ENCODE measurements at places on chromosomes 16 and 17. TPM values are rescaled to one million over a fixed set of nuclear protein-coding genes. Genes with fewer than 3 reads are reported as not detected.

DNA sequence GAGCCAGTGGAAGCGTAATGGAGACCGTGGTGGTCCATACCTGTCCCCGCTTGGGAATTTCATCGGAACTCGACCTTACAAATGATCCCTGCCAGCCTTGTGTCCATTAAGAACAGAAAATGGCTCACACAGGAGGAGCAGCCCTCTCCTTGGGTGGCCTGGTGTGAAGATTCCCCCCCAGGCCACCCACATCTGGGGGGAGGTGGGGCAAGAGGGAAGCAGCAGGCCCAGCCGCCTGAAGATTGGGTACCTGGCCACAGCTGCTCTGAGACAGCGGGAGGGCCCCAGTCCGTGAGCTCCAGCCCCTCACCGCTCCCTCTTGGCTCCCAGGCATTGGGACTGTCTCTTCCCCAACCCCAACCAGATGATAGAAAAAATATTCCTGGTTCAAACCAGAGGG is 277.8 kb upstream of the FOXF1 start:
- H3K4me1 ChIP-seq = no peaks in the 10 kb centered on the region
- H3K27ac ChIP-seq = no peak overlapping the region
- no peak overlapping the region for H3K4me3 ChIP-seq
- H3K27me3 ChIP-seq = no peaks in the 10 kb centered on the region
- H3K36me3 ChIP-seq = no peaks in the 10 kb centered on the region

- H3K27ac ChIP-seq = peak overlapping the region; percentile 53
- H3K36me3 ChIP-seq = no peaks in the 10 kb centered on the region
- DNase-seq = no peak
- H3K4me1 ChIP-seq = no peaks in the 10 kb centered on the region
- no peak overlapping the region for H3K4me3 ChIP-seq
These were observed 159.1 kb downstream of the WWOX start for GRCh38 chr16:78258375-78259065.

GRCh38 chr16:63581570-63581969 is 1540.3 kb downstream of the CDH11 start:
- H3K4me3 ChIP-seq = no peak overlapping the region
- no peaks in the 10 kb centered on the region for H3K36me3 ChIP-seq
- no peaks in the 10 kb centered on the region for H3K4me1 ChIP-seq
- H3K27ac ChIP-seq = no peak overlapping the region
- no peaks in the 10 kb centered on the region for H3K27me3 ChIP-seq

The TAC4 gene
- not detected for total RNA-seq

Measured in uterus (tissue), 4 donors.